ENCODE measurements at places on chromosomes 11 and 22.
A peak's percentile ranks its signal among the peaks of the same experiment; 100 is the strongest.

DNA sequence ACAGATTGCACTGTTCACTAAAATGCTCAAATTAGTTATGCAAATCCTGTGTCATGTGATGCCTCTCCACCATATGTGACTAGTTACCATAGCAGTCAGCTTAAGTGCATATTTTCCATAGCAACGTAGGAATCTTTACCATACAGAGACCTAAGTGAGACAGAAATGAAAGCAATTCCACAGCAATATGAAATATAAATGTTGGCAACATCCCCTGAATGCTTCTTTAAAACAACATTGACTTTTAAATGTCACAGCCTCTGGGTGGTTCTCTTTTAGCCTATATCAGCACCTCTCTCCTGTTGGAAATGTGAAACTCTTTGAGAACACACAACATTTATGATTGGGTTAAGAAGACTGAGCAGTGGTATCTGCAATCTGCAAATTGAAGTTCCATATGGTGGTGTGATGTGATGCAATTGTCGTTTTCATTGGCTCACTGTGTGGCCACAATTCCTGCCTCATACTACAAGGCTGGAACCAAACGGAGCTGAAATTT is 814.6 kb downstream of the DLG2 start:
- no peak for DNase-seq

DNA sequence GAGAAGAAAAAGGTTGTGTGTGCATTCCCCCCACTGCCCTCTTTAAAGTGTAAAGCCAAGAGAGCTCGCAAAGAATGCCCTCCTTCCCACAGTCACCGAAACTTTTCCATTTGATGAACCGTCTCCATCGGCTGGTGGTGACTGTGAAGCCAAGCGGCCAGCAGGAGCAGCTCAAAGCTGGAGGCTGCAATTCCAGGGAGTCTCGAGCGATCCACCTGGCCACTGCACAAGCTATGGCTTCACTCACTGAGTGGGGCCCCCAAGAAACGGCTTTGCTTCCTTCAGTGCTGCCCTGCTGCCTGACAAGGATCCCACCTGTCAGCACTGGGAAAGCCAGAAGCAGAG is 117.7 kb downstream of the ABTB2 start:
- DNase-seq, result no peak

DNA sequence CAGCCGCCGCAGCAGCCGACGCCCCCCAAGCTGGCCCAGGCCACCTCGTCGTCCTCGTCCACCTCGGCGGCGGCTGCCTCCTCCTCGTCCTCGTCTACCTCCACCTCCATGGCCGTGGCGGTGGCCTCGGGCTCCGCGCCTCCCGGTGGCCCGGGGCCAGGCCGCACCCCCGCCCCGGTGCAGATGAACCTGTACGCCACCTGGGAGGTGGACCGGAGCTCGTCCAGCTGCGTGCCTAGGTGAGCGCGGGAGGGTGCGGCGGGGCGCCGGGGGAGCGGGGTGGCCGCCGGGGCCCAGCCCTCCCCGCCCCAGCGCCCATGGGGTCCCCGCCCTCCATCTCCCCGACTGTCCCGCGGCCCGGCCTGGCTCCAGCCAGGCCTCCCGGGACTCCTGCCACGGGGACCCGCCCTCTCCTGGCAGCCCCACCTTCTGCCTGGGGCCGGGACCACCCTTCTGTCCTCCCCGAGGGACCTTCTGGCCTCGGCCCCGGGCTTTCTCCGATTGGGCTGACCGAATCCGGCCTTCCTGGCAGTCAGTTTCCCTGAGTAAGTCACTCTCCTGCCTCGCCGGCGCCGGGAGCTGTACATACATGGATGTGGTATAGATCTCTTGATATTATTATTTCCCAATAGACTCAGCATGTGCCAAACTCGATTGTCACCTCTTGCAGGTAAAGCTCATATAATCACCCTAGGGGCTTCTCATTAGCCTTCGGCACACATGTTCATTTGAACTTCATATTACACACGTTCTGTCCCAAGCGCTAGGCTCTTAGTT is 720 bp downstream of the PACS1 start:
- DNase-seq, result peak; percentile 45

DNA sequence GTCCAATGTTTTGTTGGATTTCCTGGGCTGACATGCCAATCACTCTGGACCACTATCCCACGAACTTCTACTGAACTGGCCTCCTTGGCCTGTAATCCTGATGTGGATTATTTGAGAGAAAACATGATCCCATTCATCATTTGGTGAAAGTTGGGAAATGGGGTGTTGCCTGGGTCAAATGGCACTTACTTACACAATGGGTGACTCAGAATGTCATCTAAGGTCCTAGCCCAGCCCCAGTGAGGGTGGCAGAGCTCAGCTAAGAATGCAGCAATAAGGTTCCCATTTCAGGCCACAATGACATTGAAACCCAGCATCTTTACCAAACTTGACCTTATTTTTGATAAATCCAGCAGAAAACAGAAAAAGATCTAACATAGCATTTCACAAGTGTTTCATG is 8.0 kb upstream of the DSCAML1 start:
- DNase-seq, result no peak

DNA sequence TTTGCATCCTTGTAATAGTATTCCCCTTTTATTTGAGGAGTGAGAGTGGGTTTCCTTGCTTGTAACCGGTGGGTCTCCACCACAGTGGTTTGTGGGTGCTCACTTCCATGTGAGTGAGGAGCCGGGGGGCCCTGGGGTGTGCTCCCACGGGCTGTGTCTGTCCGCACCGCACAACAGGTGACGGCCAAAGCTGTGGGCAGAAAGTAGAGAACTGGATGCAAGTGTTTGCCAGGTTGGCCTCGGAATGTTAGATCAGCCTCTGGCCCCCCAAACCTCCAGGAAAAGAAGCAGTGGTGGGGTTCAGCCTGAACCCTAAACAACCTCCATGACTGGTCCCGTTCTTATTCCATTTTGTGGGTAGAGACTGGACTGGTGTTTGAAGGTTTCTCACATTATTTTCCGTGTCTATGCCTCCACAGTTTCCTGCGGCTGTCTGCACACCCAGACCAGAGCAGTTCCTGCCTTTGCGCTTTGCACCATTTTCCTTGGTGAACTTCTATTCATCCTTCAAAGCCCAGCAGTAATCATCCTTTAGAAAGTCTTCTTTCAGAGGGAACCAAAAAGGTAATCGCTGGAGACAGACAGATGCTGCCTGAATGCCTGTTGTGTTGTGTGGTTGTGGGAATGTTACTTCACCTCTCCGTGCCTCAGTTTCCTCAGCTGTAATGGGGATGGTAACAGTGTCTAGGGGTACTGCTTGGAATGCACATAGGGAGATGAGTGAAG is 77.2 kb downstream of the MYEOV start:
- peak; percentile 4 for DNase-seq

GRCh38 chr11:125173556-125173955 is 9.0 kb downstream of the PKNOX2 start:
- no peak for DNase-seq

GRCh38 chr11:132310390-132311375 is 940.3 kb downstream of the NTM start:
- no peak for DNase-seq

DNA sequence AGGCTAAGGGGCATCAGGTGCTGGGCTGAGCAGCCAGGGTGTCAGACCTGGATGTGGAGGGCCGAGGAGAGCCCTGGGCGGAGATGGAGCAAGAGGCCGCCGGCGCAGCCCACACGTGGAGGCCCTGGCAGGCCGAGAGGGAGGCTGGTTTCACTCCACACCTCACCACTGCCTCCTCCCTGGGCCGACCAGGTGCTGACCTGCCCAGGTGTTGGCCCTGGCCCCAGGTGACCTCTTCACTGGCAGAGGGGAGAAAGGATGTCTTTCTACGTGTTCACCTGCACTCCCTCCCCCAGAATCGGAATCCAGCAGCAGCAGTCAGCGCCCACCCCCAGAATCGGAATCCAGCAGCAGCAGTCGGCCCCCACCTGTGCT is 781 bp downstream of the ANO9 start:
- DNase-seq, result no peak

DNA sequence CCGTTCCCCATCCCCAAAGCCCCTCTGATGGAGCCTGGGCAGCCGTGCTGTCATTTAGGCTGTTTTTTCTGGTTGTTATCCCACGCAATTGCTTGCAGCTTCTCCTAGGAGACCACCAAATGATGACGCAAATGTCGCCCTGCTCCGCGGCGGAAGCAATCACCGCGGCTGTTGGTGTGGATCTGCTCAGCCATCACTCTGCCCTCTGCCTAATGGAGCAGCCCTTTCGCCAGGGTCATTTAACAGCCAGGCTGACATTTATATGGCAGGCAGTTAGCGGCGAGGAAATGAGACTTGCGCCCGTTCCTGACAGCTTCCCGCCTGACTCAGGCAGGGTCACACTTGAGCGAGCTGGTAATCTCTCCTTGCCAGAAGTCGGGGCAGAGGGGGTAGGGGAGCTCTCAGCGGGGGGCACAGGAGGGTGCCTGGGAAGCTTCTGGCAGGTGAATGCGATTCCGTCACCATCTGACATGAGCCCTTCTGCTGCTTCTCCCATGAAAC is 97.9 kb upstream of the RTL6 start:
- no peak for DNase-seq

DNA sequence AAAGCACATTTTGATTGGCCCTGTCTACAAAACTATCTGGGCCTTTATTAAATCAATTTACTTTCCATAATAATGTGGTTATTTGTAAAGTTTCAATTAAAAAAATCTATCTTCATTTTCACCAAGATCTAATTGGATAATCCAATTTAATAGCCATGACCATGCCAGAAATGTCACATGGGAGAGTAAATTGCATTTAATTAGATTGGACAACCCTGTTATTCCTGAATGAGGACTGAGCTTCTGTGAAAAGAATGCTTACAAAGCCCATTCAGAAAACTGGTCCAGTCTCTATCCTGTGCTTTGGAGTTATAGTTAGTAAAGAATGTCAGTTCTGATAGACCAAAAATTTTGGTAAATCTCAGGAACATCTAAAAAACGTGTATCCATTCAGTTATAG is 541.9 kb upstream of the ANO5 start:
- DNase-seq, result no peak

DNA sequence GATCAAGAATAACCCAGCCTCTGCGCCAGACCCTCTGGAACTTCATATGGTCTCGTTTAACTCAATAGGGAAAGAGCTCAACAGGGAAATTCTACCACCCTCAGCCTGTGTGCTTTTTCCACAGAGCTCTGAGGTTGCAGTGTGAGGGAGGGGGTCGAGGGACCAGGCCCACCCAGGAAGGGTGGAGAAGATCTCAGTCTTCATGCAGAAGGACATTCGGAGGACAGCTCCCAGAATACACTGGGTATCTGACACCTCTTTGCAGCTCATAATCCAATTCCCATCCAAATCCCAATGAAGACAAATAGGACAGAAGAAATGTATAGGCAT is 56.6 kb downstream of the ST14 start:
- no peak for DNase-seq

- DNase-seq, result no peak
These were observed 1.8 kb downstream of the YWHAH start for GRCh38 chr22:31945971-31946680.

GRCh38 chr22:48188231-48188721 is 1425.8 kb downstream of the TBC1D22A start:
- DNase-seq, result no peak

DNA sequence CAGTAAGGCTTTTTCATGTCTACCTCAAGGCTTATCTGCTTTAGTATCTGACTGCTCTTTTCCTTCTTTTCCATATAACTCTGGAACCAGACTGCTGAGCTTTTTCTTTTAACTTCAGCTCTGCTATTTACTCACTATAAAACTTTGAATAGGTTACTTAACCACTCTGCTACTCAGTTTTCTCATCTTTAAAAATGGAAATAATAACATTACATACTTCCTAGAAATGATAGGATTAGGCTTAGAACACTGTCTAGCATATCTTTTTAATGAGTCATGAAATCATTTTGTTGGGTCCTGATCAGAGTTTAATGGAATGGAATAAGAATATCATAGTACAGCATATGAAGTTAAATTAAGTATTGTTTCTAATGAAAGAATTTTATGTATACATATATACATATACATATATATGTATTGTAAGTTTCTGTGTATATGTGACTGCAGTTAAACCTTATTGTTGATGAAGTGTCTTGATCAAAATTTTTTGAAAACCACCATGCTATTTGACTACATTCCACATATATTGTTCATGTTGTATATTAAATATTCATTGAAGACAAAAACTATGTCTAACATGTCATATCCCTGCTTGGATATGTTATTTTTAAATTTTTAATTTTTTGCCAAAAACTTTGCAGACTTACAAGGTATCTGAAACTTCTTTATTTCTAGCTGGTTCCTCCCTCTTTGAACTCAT is 120.2 kb downstream of the METTL15 start:
- no peak for DNase-seq

DNA sequence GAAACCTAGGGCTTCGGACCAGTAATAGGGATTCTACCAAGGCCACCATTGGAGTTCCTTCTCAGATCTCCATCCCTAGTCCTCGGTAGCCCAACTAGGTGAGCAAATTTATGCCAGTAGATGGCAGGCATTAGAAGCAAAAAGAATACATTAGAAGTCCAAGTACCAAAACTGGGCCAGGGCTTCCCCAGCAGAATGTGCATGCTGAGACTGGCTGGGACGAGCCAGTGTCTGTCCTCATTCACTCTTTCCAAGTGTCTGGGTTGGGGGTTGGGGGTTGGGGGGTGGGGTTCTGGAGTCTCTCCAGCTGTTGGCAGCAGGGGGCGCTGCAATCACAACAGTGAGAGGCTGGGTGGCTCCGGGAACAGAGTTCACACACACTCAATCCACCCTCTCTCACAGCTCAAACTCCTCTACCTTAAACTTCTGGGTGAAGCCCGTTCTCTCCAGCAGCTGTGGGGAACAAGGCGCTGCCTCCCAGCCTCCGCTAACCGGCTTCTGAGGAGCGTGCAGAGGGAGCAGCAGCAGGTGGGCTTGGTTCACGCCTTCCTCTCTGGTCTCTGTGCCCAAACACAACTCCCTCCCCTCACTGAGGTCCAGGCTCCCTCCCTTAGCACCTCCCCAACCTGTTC is 57.5 kb downstream of the BTG4 start:
- DNase-seq, result peak; percentile 78

DNA sequence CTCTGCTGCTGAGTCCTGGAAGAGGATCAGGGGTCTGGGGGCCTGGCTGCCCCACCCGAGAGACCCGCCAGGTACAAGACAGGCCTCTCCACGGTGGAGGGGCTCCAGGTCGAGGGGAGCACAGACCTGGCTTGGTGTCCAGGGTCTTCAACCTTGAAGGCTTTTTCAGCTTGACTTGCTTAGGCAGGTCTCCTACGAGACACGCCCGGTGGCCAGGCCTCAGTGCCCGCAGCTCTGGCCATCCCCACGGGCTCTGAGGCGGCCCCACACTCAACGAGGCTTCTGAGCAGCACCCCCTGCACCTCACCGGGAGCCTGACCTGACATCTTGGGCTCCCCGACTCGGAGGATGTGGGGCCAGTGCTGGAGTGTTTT is 6.6 kb upstream of the PLXNB2 start:
- no peak for DNase-seq

DNA sequence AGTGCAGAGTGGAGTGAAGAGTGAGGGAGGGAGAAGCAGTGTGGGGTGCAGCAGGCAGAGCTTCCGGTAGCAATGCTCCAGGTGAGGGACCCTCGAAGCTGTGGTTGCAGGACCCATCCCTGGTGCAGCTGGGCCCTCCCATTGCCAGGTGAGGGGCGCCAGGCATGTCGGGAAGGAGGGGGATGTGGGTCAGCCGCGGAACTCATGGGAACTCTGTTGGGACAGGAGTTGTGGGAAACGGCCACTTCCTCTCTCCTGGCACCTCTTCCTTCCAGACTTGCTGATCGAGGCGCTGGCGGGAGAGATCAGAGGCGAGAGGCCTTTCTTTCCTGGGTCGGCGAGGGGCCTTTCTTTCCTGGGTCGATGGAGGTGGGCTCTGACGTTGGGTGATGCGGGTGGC is 48.5 kb downstream of the TPCN2 start:
- DNase-seq, result no peak

- DNase-seq, result no peak
These were observed 29.5 kb upstream of the PITPNB start for GRCh38 chr22:27948569-27948968.

Measured in activated CD4-positive, alpha-beta memory T cell treated with anti-CD3 and anti-CD28 coated beads for 36 hours (primary cell).